ENCODE measurements at places on chromosomes 12 and 14. TPM values are rescaled to one million over a fixed set of nuclear protein-coding genes. Genes with fewer than 3 reads are reported as not detected.

The NPFF gene
- not detected for total RNA-seq

The CLEC6A gene
- not detected for total RNA-seq

The AGAP2 gene
- 0.20 TPM for total RNA-seq

The RPS6KL1 gene
- 0.43 TPM for total RNA-seq

Data from smooth muscle cell of the pulmonary artery (primary cell).